ENCODE measurements at places on chromosomes 16 and 17.

DNA sequence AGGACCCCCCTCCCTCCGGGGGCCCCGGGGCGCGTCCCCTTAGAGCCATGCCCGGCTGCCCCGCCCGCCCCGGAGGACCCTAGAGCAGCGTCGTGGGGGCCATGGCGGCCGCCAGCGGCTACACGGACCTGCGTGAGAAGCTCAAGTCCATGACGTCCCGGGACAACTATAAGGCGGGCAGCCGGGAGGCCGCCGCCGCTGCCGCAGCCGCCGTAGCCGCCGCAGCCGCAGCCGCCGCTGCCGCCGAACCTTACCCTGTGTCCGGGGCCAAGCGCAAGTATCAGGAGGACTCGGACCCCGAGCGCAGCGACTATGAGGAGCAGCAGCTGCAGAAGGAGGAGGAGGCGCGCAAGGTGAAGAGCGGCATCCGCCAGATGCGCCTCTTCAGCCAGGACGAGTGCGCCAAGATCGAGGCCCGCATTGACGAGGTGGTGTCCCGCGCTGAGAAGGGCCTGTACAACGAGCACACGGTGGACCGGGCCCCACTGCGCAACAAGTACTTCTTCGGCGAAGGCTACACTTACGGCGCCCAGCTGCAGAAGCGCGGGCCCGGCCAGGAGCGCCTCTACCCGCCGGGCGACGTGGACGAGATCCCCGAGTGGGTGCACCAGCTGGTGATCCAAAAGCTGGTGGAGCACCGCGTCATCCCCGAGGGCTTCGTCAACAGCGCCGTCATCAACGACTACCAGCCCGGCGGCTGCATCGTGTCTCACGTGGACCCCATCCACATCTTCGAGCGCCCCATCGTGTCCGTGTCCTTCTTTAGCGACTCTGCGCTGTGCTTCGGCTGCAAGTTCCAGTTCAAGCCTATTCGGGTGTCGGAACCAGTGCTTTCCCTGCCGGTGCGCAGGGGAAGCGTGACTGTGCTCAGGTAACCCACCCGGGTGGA lies 759 bp downstream of the ALKBH5 start:
- DNase-seq: no peak

GRCh38 chr16:71626018-71626857 lies at the start of gene MARVELD3:
Gene MARVELD3, plus strand, starts transcription at chr16:71626184. Its CDS starts 46 bp downstream, at chr16:71626230.
- DNase-seq: no peak

- no peak for DNase-seq
These were observed 15.5 kb upstream of the JPT2 start for GRCh38 chr16:1662543-1662942.

DNA sequence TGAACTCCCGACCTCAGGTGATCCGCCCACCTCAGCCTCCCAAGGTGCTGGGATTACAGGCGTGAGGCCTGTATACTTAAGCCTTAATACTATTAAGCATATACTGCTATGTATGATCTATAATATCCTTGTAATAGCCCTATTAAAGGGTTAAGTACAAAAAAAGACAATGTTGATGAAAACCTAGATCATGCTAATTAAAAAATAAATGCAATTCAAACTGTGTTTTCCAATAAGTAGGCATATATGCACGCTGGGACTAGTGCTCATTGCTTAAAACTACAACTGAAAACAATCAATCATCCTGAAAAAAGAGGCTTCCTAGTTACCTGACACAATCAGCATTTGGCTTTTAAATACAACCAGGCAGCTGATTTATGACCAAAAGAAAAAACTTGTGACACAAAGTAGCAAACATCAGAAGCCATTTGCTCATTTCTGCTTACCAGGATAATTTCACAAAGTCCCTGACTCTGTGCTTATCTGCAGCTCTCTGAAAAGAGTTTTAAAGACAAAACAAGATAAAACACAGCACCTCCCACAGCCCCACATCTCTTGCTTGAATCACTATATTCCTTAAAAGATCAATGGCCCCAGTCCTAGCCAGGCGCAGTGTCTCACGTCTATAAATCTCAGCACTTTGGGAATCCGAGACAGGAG lies 11.1 kb downstream of the ZNF385C start:
- no peak for DNase-seq

GRCh38 chr16:73610160-73610559 lies 562.2 kb upstream of the ZFHX3 start:
- DNase-seq: no peak

GRCh38 chr17:27564463-27564862 lies 66.5 kb upstream of the LGALS9 start:
- no peak for DNase-seq

DNA sequence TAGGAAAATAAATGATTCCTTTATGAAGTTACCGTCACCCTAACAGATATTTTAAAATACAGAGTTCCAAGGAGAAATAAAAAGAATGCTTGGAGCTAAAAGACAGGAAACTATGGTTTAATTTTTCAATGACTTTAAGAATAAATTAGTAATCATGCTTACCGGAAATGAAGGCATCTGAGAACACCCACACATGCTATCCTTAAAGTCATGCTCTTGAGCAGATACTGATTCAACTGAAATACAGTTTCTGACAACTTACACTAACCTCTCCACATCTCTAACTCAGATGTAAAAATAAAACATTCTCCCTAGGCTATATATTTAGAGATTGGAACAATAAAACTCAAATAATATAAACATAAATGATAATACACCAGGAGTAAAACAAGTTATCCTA lies 7.8 kb downstream of the PSMD12 start:
- DNase-seq: no peak

- peak; percentile 94 for DNase-seq
These were observed 10.6 kb upstream of the AURKB start for GRCh38 chr17:8220783-8221662.

- no peak for DNase-seq
These were observed 22.2 kb downstream of the HLF start for GRCh38 chr17:55286681-55287589.

- no peak for DNase-seq
These were observed 42.4 kb upstream of the GSG1L start for GRCh38 chr16:28105954-28106353.

GRCh38 chr16:86513471-86514277 lies 3.3 kb downstream of the FOXF1 start:
- no peak for DNase-seq

DNA sequence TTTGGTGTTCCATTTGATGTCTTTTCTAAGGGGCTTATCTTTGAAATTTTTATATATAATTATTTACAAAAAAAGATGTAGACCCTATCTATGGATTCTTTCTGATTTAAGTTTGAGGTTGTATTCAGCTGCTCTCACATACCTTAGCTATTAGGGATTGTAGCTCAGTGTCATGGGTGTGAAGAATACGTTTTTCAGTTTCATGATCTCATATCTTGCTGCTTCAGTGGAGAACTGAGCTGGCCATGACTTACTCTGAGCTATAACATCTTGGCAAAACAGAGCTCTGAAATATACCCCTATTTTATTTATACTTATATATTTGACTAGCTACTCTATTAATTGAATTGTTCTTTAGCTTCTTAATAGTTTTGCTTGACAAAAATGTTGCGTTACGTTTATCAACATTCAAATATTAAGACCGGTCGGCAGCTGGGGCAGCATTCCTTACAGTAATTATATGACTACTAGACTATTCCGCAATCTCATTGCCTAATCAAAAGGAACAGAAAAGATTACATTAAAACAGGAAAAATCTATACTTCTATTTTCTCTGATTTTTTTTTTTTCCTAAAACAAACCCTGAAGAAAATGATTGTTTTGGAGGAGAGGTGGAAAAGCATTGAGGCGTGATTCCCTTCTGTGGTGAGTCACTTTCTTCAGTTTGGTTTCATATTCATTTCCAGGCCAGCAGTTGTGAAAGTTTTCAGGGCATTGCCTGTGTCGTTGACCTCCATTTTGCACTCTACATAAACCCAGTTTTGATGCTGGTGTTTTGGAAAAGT lies 24.1 kb upstream of the KRT24 start:
- DNase-seq: no peak

DNA sequence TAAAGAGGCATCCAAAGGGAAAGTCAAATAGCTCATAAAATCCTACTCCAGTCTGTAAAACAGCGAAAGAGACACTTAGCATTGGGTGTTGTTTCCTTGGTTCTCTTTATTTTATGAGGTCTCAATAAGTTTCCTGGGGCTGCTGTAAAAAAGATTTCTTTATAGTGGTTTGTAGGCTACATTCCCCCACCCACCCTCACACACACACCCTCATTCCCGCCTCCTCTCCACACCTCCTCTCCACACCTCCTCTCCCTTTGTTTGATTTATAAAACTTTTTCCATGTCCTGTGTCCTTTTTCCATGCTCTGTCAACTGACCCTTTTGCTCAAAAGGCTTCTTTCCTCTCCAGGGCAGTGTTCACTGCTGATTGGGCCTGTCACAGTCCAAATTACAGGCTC lies 178.9 kb upstream of the SOX9 start:
- DNase-seq: no peak

DNA sequence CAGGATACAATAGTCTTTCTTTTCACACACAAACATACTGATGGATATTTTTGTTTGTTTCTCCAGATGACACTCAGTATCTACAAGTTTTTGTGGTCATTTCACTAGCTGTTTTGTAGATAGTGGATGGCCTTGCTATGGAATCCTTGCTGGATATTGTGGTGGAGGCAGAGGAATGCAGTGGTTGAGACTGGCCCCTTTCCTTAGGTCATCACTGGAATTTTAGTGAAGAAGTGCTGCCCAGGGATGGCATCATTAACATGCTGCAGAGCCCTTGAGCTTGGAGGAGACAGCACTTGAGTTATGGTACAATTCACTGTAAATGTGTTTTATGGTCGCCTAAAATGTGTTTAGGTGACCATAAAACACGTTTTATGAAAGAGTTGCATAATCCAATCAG lies 455.9 kb upstream of the HSBP1 start:
- DNase-seq: peak; percentile 60

DNA sequence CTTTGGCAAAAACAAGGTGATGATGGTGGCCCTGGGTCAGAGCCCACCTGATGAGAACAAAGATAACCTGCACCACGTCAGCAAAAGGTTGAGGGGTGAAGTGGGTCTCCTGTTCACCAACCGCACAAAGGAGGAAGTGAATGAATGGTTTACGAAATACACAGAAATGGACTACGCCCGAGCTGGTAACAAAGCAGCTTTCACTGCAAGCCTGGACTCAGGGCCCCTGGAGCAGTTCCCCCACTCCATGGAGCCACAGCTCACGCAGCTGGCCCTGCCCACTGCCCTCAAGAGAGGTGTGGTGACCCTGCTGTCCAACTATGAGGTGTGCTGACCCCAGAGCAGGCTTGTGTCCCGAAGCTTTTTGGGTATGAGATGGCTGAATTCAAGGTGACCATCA lies 29.7 kb upstream of the DLX4 start:
- DNase-seq: no peak

DNA sequence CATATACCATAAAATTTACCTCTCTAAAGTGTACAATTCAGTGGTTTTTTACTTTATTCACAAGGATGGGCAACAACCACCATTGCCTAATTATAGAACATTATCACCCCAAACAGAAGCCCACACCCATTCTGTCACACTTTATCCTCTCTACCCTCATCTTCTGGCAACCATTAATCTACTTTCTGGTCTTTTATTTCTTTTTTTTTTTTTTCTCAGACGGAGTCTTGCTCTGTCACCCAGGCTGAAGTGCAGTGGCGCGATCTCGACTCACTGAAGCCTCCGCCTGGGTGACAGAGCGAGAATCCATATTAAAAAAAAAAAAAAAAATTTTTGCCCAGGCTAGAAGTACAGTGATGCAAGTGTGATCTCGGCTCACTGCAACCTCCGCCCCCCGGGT lies 90.7 kb upstream of the CLEC18B start:
- DNase-seq: no peak
